DMS79 (cell line): ENCODE measurements at places on chromosomes 3 and 15.

GRCh38 chr15:90706394-90707327 lies 10.5 kb upstream of the BLM start:
- DNase-seq = peak; percentile 71

DNA sequence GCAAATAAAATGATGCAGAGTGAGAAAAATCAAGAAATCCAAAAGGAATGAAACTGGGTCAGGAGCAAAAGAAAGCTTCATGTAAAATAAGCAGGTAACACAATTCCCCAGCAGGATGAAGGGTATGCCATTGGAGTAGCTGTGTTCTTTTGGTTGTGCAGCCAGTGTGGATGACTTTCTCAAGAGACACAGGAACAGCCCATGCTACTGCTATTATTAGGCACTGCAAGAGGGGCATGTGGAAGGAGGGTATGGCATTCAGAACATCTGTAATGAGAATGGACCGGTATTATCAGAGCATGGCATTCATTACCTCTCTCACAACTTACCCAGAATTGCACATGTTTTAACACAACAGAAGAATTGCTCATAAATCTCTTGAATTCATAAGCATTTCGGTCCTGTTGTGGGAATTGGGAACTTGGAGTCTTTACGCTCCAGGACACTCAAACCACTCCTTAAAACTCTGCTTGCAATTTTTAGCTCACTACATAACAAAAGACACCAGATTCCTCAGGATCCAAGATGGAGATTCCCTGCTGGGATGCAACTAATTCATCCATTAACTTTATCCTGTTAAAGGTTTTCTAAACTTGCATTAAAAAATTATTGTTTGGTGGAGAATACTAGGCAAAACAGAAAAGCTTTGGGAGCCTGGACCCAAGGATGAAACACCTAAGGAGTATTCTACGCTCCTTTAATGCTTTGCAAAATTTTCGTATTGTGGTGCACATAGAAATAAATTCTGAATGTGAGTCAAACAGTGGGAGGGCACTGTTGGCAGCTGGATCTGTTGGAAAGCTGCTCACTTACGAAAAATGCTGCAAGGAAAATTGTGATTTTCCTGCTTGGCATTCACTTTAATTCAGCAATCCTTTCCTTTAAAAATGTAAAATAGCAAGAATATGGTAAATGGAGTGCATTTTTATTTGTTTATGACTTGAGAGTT lies 34.6 kb upstream of the CDIN1 start:
- no peak for DNase-seq

DNA sequence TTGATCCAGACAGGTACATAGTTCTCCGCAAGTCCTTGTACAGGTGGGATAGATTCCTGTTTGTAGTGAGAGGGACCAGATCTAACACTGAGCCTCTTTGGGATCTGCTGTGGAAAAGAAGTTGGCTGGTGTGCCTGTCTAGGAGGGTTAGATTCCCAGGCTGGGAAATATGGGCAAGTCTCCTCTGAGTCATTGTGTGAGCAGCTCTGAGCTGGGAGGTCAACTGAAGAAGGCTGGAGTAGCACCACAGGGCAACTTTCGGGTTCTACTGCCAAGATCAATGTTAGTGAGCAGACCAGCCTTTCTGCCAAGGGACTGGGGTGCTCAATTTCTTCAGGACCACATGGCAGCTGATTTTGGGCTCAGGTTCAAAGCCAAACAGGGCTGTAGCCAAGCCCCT lies 33.4 kb downstream of the CLDN1 start:
- DNase-seq = no peak

DNA sequence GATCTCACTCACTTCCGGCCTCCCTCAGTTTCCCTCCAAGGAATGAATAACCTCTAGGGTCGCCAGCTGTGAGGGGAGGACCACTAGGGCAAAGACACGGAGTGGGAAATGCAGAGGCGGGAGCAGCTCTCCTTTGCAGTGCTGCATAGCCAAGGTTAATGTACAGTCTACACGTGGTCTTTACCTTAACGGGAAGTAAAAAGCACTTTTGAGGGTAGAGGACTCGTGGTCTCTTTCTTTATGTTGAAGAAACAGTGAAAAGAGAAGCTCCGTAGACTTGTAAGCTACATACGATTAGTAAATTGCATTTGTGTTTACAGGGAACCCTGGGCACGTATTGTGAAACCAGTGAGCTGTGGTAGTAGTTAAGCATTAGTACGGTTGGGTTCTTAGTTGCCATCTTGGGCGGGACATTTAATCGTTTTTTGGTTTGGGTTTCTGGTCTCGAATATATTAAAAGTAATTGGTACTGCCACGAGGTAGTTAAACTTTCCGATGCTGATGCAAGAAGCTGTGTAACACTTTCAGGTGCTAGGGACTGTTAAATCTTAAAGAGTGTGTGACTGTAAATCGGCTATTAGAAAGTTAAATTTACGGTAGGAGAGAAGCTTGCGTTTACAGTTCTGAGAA lies 828 bp downstream of the U2SURP start:
- no peak for DNase-seq

GRCh38 chr3:193168931-193169330 lies 72.1 kb upstream of the PLAAT1 start:
- DNase-seq = no peak

DNA sequence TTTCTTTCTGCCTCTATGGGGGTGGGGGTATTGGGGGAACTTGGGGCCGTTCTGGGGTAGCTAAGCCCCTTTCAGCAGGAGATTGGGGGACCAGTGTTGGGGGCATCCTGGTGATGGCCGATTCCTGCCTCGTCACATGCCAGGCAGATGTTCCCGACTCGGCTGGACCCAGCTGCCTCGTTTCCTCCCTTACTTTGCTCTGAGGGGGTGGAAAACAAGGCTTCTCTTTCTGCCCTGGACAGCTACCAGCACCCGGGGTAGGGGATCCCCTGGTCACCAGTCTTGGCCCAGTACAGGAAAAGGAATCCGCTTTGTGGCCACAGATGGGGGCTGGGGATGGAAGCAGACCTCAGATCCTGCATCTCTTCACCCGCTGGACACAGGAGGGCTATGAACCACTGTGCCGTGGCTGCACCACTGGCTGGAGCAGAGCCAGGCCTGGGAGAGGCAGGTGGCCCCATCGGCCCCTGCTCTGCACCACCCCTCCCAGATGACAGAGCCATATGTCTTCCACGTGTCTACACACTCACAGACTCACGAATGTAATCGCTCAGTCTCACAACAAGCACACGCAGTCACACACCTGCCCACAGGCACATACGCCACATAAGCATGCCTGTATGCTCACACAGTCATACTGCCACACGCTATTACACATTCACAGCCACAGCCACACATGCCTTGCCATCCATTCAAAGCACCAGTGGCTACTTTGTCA lies 12.4 kb downstream of the SNX33 start:
- no peak for DNase-seq

GRCh38 chr3:14757153-14757700 lies 61.5 kb upstream of the FGD5 start:
- DNase-seq = no peak

DNA sequence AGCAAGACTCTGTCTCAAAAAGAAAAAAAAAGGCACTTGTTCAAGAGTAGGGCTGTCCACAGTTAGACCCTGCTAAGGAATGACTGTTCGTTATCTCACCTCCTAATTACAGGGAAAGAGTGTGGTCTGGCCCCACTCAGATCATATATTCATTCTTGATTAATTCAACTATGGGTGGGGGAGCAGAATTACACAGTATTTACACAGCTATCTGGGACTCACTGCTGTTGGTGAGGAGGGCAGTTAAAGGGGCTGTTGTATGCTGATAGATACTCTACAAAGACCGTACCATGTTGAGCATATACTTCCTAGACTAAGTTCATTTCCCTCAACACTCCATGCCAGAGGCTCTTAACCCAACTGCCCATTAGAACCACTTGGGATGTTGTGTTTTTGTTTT lies 3.8 kb upstream of the ZNF620 start:
- no peak for DNase-seq

DNA sequence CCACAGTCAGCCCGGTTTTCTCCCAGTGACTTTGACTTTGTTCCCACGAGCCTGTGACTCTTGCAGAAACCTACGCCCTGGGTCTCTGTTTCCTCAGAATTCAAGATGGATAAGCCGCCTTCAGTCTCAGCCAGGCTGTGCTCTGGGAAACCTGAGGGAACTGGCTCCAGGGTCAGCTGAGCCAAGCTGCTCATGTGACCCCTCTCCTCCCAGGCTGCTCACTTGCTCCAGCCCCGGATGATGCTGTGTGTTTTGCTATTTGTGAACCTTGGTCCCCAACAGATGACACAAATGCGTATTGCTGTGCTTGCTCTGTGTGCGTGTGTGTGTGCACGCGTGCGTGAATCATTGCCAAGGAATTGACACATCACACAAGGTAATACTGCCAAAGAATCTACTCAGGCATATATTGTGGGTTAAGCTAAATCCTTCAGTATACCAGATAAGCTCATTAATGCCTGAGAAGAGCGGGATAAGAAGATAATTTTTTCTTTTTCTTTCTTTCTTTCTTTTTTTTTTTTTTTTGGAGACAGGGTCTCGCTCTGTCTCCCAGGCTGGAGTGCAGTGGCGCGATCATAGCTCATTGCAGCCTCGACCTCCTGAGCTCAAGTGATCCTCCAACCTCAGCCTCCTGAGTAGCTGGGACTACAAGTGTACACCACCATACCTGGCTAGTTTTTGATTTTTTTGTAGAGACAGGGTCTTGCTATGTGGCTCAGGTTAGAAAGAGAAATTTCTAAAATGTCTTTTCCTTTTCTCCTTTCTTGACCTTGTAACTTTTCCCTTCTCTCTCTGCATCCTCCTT lies 29.2 kb upstream of the UMPS start:
- DNase-seq = no peak

GRCh38 chr3:191362037-191362436 lies 31.7 kb upstream of the UTS2B start:
- no peak for DNase-seq

DNA sequence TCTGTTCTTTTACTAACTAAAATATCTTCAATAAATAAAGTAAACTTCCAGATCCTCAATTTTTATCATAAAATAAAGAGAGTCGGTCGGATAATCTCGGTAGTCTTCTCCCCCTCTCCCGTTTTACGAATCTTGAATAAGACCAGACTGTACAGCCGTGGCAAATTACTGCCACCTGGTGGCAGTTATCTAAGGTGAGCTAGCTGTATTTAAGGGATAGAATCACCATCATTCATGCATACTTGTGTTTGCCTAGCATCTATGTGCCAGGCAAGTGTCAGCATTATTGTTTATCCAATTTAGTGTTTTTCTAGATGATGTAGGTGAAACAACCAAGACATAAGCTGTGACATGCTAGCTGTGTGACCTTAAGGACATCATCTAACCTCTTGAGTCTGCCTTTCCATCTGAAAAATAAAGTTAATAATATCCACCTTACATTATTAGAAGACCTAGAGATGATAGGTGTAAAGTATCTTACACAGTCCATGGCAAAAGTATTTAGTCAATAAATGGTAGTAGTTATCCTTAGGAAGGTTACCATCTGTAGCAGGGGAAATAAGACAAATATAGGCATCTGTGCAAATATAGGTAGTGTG lies 21.3 kb downstream of the DUT start:
- DNase-seq = peak; percentile 5

- DNase-seq = no peak
These were observed 172.6 kb upstream of the FAM3D start for GRCh38 chr3:58839187-58839586.

GRCh38 chr3:177427540-177427939 lies 230.3 kb upstream of the TBL1XR1 start:
- DNase-seq = no peak

GRCh38 chr15:57223345-57223744 lies 153.0 kb upstream of the CGNL1 start:
- DNase-seq = no peak

DNA sequence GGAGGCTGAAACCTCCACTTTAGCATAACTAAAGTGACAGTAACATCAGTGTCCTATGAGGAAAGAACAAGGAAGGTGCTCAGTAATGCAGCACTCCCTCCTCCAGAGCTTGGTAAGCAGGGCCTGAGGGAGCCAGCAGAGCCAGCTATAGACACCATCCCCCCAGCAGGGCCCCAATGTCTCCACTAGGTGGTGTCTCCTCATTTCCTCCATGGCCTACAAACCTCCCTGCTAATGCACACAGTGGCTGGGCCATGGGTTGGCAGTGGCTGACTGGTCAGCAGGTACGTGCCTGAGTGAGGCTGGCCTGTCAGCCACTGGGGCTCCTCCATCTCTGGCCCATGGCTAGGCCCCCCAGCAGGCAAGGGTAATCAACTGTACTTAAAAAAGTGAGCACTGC lies 13.6 kb downstream of the MRPS25 start:
- no peak for DNase-seq

- DNase-seq = no peak
These were observed 530.6 kb upstream of the IL12A start for GRCh38 chr3:159458010-159458409.

GRCh38 chr3:88150371-88150770 lies 612 bp downstream of the C3orf38 start:
- no peak for DNase-seq

DNA sequence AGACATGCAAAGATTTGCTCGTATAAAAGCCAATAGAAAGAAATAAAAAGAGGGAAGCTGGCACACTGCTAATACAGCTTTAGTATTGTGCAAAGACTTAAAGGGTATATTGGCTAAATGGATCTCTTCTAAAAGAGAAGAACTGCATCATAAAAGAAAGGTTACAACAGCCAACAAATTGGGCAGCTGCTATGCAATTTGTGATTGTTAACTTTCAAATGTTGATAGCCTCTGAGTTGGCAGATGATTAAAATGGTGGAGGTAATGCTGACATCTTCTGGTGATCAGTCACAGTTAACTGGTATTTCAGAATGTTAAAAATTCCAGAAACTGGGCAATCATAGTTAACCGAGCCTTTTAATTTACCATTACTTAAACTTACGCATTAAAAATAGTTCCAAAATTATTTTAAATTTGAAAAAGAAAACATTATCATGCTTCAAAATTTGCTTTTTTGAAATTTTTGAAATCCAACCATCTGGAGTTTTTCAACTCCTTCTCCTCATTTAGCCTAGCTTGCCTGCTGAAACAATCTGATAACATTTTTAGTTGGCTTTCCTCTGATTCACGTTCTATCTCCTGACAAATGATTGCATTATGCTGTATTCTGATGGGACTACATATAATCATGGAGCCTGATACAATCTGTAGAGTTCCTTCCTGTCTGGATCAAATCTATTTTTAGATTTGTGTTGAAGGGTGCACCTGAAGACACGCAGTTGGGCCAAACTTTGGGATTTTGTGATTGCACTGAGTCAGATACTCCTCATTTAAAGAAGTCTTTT lies 144.0 kb upstream of the PDZRN3 start:
- no peak for DNase-seq

- DNase-seq = no peak
These were observed 21.5 kb downstream of the CFAP161 start for GRCh38 chr15:81155375-81156218.
